IPS DF 6.9 (cell line): ENCODE measurements at places on chromosomes 12 and 14.

DNA sequence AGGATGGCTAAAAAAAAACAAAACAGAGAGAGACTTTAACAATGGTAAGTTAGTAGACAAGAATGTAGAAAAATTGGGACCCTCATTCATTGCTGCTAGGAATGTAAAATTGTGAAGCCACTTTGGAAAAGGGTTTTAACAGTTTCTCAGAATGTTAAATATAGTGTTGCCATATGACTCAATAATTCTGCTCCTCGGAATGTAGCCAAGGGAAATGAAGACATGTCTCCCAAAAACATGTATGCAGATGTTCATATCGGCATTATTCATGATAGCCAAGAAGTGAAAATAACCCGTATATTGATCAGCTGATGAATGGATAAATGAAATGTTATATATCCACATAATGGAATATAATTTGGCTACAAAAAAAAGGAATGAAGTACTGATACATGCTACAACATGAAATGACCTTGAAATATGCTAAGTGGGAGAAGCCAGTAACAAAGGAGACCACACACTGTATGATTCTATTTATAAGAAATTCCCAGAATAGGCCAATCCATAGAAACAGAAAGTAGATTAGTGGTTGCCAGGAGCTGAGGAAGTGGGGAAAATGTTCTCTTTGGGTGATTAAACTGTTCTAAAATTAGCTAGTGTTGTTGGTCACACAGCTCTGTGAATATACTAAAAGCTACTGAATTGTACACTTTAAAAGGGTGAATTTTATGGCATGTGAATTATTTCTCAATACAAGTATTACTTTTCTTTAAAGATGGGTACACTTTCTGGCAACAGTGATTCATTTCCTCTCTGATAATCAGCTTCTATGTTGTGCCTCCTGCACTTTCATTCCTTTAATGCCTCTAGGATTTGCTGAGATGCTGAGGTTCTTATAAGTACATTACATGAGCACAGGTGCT, 132.5 kb downstream of the DAAM1 start:
- DNase-seq, result no peak

DNA sequence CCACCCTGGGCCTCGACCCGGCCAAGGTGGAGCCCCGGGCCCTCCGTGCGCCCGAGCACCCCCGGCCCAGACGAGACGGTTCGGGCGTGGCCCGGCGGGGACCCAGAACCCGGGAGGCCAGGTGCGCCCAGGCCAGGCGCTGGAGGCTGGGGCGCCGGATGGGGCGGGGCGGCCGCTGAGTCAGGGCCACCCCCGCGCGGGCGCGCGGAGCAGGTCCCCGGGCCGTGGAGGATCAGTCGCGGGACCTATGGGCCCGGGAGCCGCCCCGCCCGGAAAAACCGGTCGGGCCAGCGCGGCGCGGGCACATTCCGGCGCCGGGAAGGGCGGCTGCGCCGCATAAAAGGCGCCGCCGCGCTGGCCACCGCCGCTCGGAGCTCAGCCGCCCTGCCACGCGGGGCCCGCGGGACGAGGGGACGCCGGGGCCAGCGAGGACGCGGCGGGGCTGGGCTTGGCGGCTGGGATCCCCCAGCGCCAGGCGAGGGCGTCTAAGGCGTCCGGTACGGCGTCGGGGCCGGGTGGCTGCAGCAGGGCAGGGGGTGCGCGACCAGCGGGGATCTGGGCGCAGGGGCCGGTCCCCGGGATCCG, 21.5 kb upstream of the KIF26A start:
- no peak for DNase-seq

DNA sequence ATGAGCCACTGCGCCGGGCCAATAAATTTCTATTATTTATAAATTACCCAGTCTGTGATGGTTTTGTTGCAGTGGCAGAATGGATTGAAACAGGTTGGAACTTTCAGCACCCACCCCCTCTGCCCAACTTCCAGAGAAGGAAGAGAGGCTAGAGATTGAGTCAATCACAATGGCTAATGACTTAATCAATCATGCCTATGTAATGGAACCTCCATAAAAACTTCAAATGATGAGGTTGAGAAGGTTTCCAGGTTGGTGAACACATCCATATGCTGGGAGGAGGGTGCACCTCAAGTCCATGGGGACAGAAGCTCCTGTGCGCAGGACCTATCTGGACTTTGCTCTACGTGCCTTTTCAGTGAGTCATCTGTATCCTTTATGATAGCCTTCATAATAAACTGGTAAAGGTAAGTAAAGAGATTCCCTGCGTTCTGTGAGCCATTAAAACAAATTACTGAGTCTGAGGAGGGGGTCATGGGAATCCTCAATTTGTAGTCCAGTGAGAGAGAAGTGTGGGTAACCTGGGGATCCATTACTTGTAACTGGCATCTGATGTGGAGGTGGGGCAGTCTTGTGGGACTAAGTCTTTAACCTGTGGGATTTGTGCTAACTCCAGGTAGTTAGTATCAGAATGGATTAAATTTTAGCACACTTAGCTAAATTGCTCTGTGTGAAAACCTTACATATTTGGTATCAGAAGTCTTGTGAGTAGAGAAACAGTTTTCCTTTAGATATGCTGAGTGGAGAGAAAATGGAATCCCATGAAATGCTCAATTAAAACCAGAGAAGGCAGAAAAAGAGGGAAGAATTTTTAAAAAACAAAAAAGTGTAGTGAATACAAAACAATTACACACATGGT, 11.7 kb upstream of the NGDN start:
- DNase-seq, result no peak

DNA sequence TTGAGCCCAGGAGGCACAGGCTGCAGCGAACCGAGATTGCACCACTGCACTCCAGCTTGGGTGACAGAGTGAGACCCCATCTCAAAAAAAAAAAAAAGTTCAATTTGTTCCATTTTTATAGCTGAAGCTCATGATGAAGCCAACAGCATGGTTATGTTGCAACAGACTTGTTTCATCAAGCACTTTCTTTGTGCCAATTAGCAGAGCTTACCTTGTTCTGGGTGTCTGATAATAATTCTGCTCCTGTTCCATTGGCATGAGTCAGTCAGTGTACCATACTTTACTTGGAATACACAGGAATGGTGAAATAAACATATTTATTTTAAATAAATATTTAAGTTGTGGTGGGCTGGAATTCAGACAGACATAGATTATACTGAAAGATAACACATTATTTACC, 100.8 kb upstream of the DAAM1 start:
- DNase-seq, result no peak

GRCh38 chr12:102436867-102437266, 43.5 kb downstream of the IGF1 start:
- no peak for DNase-seq

DNA sequence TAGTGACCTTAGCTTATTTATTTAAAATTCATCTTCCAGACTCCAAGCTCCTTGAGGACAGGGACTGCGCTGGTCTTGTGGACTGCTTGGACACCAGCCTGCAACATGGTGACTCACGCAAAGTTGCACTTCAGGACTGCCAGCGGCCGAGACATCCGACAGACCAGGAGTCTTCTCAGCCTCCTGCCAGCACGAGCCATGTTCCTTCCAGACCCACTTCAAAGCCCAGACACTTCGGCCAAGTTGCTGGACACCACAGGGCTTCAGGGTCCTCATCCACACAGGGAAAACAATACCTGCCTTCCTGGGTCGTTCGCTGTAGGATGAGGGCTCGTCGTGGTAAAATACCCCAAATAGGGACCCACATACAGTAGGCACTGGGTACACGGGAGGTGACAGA, 88.7 kb downstream of the BCL11B start:
- DNase-seq, result no peak

- no peak for DNase-seq
These were observed 230.7 kb upstream of the SLC16A7 start for GRCh38 chr12:59365133-59365532.

GRCh38 chr14:38137005-38137404, 70.7 kb upstream of the SSTR1 start:
- DNase-seq, result no peak

- DNase-seq, result no peak
These were observed 48.8 kb downstream of the BICDL1 start for GRCh38 chr12:120037851-120038250.

DNA sequence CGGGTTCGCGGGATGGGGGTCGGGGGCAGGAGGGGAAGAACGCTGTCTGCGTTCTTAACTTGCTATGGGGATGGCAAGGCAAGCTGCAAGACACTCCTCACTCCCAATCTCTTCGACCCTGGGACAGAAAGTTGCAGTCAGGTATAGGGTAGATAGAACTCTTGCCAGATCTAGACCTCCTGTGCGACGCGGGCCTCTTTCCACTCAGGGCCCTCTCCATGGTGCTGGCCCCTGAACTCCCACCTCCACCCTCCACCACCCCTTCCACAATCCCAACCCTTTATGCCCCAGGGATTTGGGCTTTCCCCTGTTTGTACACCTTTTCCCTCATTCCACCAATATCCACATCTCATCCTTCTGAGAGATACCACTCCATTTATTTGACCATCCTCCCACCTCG, 812 bp downstream of the NABP2 start:
- DNase-seq, result no peak

GRCh38 chr12:5556946-5557673, 125.2 kb downstream of the NTF3 start:
- DNase-seq, result no peak

DNA sequence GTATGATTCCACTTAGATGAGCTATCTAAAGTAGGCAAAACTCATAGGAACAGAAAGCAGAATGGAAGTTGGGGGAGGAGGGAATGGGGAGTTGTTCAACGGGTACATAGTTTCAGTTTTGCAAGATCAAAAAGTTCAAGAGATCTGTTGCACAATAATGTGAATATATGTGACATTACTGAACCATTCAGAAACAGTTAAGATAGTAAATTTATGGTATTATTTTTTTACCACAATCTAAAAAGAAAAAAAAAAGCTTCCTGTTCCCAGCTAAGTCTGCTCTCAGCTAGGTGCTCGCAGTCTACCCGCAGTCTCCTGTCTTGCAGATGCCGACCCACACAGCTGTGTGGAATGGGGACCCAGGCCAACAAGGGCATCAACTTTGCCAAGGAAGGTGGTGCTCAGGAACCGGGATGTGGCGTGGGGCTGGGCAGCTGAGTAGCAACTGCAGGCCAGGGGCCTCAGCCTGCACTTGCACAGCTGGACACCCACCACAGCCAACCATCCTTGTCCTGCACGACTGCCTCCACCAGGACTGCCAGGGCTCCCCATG, 15.3 kb upstream of the ANO6 start:
- no peak for DNase-seq

DNA sequence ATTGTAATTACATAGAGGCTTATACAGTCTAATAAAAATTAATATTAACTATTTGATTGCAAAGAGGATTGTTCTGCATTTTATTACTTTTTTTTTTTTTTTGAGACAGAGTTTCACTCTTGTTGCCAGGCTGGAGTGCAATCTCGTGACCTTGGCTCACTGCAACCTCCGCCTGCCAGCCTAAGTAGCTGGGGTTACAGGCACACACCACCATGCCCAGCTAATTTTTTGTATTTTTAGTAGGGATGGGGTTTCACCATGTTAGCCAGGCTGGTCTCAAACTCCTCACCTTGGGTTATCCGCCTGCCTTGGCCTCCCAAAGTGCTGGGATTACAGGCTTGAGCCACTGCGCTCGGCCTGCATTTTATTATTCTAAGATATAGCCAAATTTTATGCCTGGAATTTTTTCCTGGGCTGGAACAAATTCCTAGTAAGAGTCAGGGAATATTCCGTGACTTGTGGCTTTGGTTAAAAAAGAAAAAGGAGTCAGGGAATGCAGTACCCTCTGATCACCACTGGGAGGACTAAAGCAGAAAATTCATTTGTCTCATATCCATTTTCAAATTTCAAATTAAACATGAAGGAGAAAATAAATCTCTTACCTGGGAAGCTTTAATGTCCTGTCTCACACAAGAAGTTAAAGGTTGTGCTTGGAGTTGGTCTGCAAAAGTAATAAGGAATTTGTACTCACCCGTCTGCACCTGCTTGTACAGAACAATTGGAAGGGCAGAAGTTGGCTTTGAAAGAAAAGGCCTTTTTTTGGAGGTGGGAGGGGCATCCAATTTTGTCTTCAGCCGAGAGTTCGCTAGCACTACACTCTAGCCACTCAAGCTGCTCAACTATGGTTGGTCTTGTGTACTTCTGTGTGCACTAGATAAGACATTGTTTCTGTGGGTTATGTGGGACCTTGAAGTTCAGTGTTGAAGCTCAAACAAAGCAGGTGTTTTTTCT, 8.7 kb downstream of the MARK3 start:
- DNase-seq, result no peak

- no peak for DNase-seq
These were observed 1.4 kb downstream of the VAMP1 start for GRCh38 chr12:6469092-6469491.

DNA sequence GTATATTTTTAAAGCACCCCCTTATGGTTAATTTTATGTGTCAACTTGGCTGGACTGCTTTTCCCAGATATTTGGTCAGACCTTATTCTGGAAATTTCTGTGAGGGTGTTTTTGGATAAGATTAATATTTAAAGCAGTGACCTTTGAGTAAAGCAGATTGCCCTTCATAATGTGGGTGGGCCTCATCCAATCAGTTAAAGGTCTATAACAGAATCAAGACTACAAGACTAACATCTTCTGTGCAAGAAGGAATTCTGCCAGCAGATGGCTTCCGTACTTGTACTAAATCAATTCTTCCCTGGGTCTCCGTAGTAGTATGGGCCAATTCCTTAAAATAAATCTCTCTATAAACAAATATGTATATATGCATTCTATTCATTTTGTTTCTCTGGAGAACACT, 257.6 kb downstream of the ETNK1 start:
- DNase-seq, result no peak

GRCh38 chr12:11901701-11902524, 168.8 kb upstream of the BCL2L14 start:
- no peak for DNase-seq

DNA sequence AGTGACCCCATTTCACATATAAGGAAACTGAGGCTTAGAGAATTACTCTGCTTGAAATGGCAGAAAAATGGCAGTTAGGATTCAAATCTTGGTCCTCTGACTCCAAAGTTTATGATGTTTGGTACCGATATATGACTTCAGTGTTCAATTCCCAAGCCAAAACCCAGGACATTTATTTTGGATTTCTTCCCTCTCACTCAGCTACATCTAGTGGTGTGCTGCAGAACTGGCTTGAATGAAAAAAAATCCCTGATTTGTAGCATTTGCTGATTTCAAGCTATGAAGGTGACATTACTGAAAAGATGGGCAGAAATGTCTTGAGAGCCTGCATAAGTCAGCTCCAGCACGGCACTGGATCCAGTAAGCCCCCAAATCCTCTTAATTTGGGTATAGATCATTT, 106.4 kb downstream of the EFCAB11 start:
- DNase-seq, result no peak

DNA sequence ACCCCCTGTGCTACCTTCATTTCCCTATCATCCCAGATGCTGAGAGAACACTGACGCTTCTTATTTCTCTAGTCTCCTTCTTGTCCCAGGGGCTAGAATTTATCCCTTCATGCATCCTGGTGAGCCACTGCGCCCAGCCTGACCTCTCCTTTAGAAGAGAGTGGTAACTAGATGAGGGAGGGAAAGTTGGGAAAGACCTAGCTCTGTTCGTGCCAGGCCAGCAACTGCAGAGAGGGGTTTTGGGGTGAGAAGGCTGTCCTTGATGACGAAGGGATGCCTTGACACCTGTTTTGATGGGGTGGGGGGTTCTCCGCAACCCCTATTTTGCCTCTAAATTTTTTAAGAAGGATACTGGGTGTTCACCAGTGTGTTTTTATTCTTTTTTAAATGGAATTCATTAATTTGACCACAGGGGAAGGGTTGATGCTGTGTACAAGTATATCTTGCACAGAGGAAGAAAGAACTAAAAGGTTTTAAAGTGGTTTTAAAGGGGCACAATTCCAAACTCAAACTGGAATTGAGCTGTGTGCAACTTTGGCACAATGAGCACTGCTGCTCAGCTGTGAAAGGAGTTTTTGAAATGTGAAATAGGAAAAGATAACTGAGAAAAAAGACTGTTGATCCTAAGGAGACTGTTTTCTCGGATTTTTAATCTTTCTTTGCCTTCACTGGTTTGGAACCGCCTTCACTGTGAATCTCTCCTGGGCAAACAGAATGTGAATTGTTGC, 7.0 kb upstream of the MMP19 start:
- DNase-seq, result no peak
